A549 treated with ZK216348 at 1 μM for 4 hours (cell line): ENCODE measurements at places on chromosomes 12 and 14. TPM values are rescaled to one million over a fixed set of nuclear protein-coding genes. Genes with fewer than 3 reads are reported as not detected.

Gene KCNJ8
- total RNA-seq = 0.18 to 0.78 TPM (median 0.39 TPM) in 5 replicates

Gene GPRC5A
- total RNA-seq = 233 to 522 TPM (median 421 TPM) in 5 replicates

Gene TPPP2
- not detected in 5 replicates for total RNA-seq

Gene OSGEP
- total RNA-seq = 19.0 to 28.9 TPM (median 25.5 TPM) in 5 replicates

Gene ZNF891
- total RNA-seq = 0.24 to 0.41 TPM (median 0.40 TPM) in 5 replicates

Gene DHRS2
- 5.0 to 9.9 TPM (median 7.3 TPM) in 5 replicates for total RNA-seq

Gene RCOR1
- total RNA-seq = 19.9 to 34.5 TPM (median 33.2 TPM) in 5 replicates

Gene NRL
- 0.53 to 0.97 TPM (median 0.65 TPM) in 5 replicates for total RNA-seq

Gene CCDC197
- not detected in 5 replicates for total RNA-seq
